ENCODE measurements at places on chromosomes 4 and X.

DNA sequence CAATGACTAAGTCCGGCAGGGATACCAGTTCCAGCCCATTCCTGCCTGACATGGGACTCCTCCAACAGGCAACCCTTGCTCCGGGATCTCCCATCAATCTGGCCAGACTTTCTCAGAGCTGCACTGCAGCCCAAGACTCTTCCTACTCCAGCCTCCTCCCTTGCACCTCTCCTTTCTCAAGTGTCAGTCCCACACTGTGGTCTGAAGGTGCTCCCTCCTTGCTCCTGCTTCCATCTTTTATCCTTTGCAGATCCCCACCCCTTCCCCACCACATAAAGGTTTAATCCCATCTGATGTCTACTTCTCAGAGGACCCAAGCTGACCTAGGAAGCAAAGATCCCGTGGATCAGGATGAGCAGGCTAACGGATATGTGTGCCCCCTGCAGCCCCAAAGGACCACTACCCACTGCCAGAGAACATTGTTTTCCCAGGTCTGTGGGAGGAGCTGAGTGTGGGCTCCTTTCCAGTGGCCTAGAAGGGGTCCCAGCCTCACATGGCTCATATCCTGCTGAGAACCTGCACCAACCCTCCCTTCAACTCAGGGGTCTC is 33.3 kb upstream of the XPNPEP2 start:
- DNase-seq: no peak

DNA sequence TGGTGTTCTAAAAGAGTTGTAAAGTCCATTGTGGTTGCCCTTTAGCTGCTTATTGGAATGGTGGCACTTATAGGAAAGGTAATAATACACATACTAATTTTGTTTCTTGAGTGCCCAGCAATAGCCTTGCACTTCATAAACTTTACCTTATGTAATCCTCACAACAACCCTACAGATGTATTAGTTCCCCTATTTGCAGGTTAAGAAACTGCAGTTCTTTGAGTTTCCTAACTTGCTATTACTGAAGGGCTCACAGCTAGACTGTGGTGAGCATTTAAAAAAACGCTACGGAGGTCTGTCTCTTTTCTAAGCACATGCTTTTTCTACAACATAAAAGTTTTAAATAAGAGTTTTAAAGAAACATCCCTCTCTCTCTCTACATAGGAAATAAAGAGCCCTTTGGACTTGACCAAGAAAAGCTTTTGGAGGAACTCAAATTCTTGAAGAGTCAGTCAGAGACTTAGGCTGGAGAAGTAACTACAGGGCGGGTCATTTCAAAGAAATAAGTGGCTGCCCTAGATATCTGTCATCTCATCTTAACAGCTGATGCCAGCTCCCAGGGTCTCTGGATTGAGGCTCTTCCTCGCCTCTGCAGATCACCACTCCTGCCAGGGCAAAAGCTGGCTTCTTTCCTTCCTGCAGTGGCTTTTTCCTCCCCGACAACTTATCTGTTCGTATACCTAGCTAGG is 42.0 kb upstream of the FBXW7 start:
- DNase-seq: no peak

- DNase-seq: no peak
Measured at GRCh38 chr4:171954650-171955049, 141.4 kb downstream of the GALNTL6 start.

DNA sequence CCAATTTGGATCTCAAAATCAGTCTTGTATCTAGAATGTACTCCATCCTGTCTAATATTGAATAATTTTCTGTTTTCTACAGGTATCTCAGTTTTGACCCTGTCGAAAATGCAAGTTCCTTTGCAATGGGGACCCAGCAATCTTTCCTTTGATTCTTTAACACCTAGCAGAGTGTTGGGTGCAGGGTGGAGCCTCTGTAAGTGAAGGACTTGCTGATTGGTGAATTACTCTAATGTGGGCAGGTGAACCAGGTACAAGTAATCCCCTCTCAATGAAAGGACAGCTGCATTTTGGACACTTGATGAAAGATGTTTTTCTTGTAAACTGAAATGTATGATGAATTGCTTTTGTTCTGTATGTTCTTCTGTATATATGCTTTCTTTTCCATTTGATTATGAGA is 54.9 kb downstream of the NWD2 start:
- DNase-seq: no peak

GRCh38 chr4:145552181-145552822 is 66.9 kb upstream of the MMAA start:
- no peak for DNase-seq

GRCh38 chr4:167826281-167826680 is 266.1 kb upstream of the ANXA10 start:
- DNase-seq: peak; percentile 5

- no peak for DNase-seq
Measured at GRCh38 chr4:102734591-102735385, 26.0 kb downstream of the MANBA start.

DNA sequence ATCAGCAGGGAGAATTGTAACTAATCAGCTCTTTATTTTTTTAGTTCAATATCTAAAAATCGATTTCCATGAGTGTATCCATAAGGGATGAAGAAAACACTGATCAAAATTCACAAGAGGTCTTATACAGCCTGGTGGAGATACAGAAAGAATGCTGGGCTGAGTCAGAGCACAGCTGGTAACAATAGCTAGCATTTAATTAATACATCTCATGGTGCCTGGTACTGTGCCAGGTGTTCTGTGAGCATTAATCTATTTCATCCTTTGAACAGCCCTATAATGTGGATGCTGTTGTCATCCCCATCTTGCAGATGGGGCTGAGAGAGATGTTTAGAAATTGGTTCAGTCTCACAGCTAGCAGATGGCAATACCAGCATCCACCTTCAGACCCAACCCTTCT is 250.9 kb upstream of the RPS6KA3 start:
- DNase-seq: no peak

DNA sequence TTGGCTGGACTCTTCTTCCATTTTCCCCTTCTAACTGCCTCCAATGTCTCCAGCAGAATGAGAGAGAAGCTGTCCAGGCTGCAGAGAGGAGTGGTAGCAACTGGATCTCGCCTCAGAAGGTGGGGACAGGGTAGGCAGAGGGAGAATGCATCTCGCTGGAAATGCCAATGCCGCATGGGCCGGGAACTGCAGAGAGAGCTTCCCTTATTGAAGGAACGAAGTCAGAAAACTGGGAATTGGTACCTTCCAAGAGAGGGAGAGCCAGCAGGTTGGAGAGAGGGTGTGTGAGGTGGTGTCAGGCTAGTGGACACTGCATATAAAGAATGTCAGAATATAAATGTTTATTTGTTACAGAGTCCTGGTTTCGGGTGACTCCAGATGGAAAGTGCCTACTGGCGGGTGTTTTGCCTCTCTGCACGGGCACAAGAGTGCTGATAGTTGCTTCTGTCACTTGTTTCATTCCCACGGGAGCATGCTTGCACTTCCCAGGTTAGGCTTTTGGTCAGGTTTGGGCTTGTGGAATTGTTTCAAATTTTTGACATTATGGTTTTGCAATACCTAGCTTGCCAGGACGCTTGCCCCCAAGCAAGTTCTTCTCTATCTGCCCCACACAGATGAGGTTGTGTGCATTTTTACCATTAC is 156.8 kb upstream of the STS start:
- no peak for DNase-seq

GRCh38 chrX:88355252-88355651 is 391.8 kb upstream of the CPXCR1 start:
- DNase-seq: no peak

DNA sequence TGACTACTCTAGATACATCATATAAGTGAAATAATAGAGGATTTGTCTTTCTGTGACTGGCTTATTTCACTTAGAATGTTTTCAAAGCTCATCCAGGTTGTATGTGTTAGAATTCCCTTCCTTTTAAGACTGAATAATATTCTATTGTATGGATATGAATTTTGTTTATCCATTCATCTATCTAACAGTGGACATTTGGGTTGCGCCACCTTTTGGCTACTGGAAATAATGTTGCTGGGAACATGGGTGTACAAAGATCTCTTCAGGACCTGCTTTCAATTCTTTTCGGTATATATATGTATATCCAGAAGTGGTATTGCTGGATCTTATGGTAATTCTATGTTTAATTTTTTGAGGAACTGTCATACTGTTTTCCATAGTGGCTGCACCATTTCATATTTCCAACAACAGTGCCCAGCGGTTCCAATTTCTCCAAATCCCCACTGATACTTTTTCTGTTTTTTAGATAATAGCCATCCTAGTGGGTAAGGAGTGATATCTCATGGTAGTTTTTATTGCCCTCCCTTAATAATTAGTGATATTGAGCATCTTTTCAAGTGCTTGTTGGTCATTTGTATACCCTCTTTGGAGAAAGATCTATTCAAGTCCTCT is 3.4 kb upstream of the SCD5 start:
- DNase-seq: no peak

DNA sequence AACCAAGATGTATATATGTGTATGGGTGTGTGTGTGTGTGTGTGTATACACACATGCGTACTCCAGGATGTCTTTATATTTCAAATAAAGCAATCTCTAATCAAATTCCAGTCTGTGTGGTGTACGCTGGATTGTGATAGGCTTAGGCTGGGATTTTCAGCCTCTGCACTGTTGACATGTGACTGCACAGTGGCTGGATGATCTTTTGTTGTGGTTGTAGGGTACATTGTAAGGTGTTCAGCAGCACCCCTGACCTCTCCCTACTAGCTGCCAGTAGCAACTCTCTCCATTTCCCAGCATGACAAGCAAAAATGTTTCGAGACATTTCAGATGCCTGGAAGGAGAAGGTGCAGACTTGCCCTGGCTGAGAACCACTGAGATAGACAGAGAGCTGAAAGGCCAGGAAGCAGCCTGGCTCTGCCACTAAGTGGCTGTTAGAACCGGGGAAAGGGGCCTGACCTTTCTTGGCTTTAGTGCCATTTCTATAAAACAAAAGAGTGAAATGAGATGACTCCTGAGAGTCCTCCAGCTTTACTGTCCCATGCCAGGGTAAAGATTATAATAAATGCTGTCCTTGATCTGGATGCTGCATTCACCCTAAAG is 10.5 kb downstream of the PGM2 start:
- DNase-seq: no peak

GRCh38 chr4:5338531-5338930 is 287.3 kb downstream of the STK32B start:
- DNase-seq: no peak

- DNase-seq: peak; percentile 89
Measured at GRCh38 chr4:122666527-122667245, 45.8 kb upstream of the IL21 start.

DNA sequence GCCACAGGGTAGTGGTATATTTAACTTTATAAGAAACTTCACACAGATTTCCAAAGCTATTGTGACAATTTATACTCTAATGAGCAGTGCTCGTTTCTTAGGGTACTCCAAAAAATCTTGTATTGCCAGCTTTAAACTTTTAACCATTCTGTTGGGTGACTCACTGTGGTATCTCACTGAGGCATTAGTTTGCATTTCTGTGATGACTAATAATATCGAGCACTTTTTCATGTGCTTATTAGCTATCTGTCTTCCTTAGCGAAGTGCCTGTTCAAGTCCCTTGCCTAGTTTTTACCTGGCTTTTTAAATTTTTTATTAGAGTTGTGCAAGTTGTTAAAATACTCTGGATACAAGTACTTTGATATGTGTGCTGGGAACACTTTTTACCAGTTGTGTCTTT is 5.5 kb downstream of the PNMA3 start:
- peak; percentile 38 for DNase-seq

GRCh38 chr4:37452952-37453280 is 208.4 kb downstream of the NWD2 start:
- DNase-seq: peak; percentile 67

DNA sequence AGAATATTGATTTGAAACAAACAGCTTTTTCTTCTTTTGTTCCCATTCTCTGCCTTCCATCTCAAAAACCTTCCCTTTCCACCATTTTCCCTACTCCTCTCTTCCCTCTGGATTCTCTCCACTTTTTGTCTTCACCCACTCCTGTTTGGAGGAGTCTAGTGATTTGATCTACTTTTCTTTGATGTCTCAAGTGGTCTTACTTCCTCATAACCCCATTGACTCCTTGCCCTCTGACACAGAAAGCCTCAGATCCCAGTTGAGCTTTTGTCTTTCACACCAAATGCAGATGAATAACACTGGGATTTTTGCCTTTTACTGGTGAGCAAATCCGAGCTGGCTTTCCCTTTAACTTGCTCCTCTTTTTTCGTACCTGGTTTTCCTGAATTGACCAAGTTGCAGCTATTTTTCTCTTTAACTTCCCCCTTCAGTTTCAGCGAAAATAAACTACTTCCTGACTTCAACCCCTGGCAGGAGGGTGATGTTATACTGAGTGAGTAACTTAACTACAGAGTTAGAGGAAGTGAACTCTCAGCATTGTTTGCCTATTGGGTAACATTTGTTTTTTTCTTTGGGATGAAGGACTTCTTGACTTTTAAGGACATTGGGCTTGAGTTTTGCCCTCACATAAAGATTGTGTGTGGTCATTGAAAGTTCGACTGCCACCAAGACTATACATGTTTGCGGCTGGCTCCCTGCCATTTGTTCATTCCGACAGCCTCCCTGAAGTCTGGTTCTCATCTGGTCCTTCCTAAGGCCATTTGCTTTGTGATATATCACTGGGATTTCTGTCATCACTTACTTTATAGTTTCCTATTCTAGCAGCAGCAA is 392.8 kb upstream of the NR3C2 start:
- no peak for DNase-seq

GRCh38 chrX:106927023-106927422 is 6.8 kb downstream of the CLDN2 start:
- no peak for DNase-seq

GRCh38 chr4:138761638-138762220 is 253.9 kb upstream of the NOCT start:
- DNase-seq: no peak

GRCh38 chr4:48300004-48300403 is 30.4 kb upstream of the TEC start:
- no peak for DNase-seq

GRCh38 chr4:6826781-6827508 is 44.4 kb downstream of the KIAA0232 start:
- no peak for DNase-seq

DNA sequence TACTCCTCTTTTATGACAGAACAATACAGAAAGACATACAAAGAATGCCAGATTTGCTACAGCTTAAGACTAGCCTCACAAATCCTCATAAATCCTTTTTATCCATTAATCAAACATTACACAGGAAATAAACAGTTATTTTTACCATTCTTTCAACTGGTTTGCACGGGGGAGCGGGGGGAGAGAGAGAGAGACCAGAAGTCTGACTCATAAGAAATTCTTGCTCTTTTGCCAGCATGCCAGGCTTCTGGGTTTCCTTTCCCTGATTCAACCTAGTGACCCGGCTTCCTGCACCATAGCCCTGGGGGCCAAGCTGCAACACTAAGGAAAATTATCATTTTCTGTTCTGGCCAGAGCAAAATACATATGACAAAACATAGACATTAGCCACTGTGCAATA is 6.8 kb upstream of the RRAGB start:
- peak; percentile 3 for DNase-seq

GRCh38 chrX:6021316-6022091 is 207.2 kb downstream of the NLGN4X start:
- DNase-seq: no peak

GRCh38 chr4:21134994-21135393 is 434.7 kb downstream of the PACRGL start:
- no peak for DNase-seq

- no peak for DNase-seq
Measured at GRCh38 chrX:47068214-47068613, 10.0 kb upstream of the RGN start.

- DNase-seq: no peak
Measured at GRCh38 chr4:112731715-112732114, 94.8 kb downstream of the LARP7 start.

- DNase-seq: no peak
Measured at GRCh38 chrX:23900220-23900797, 7.4 kb downstream of the APOO start.

GRCh38 chr4:138311771-138312535 is 69.8 kb upstream of the SLC7A11 start:
- DNase-seq: no peak

- DNase-seq: no peak
Measured at GRCh38 chr4:104915373-104915772, 231.3 kb upstream of the TET2 start.

All from RWPE1 (cell line).